Inflammatory macrophage treated with lipopolysaccharide for 4 hours (primary cell): ENCODE measurements at places on chromosomes 6 and 20.
A peak's percentile ranks its signal among the peaks of the same experiment; 100 is the strongest.

GRCh38 chr6:155380666-155381332 lies 66.5 kb upstream of the TFB1M start:
- no peak for DNase-seq

DNA sequence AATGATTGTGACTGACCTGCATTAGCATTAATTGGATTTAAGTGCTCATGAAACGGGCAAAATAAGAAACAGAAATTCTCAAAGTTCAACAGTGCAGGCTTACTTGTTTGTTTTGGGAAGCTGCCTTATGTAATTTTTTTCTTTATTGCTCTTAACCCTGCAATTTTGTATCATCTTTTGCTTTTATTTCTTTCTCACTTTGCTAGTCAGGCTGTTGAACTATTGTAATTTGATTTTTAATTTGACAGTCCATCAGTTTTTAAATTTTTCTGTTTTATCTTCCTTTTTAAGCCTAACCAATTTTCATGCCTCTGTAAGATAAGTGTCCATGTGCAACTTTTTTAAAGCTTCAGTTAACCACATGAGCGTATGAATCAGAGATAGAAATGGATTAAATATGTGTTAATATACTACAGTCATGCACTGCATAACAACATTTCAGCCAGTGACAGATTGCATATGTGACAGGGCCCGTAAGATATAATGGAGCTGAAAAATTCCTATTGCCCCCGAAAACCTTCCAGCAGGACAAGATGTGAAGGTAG lies 44.6 kb downstream of the PEX7 start:
- DNase-seq = no peak

DNA sequence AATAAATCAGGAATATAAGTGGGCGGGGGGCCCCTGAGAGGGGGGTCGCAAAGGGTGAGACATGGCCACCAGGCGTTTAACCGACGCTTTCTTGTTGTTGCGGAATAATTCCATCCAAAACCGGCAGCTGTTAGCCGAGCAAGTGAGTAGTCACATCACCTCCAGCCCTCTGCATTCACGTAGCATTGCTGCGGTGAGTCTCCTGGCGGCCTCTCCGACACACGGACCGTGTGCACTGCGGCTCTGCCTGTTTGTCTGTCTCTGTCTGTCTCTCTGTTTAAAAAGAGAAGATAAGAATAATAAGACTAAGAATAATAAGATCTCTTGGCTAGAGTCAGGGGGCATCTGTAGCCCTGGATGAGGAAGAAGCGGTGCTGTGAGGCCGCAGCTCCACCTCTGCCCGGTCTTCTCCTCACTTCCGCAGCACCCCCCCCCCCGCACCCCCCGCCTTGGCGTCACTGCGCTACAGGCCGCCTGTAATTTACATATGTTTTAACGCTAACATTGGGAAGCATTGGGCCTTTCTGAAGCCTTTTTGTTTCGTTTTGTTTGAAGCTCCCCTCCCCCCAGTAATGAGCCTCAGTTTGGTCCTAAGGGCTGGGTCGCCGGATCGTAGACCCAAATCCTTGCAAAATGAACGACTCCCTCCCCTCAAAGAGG lies 993 bp downstream of the STX16 start:
- peak; percentile 95 for DNase-seq

GRCh38 chr6:108874470-108875160 lies 26.4 kb downstream of the ARMC2 start:
- peak; percentile 99 for DNase-seq

DNA sequence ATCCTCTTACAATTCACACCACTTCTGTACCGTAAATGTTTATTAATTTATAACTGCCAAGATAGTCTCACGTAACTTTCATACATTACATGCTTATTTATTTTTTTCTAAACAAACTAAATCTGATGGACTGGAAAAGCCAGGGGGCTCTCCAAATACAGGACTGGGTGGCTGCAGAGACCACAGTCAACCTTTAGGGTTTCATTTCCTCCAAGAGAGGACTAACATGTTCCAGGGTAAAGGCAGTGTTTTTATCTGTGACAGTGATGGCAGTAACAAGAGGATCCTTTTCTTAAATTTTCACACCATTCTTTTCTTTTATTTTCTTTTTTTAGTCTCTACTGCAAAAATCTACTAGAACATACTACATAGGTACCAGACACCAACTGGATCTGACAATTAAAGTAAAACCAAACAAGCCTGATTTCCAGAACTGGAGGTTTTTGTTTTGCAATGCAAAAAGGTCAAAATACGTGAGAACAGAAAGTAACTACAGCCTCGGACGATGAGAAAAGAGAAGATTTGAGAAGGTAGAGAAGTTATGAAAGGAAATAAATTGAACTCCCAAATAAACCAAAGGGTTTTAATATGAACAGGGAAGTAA lies 1.2 kb downstream of the LMBRD1 start:
- DNase-seq = peak; percentile 22

GRCh38 chr20:36372666-36373065 lies 66.5 kb downstream of the DLGAP4 start:
- DNase-seq = no peak

DNA sequence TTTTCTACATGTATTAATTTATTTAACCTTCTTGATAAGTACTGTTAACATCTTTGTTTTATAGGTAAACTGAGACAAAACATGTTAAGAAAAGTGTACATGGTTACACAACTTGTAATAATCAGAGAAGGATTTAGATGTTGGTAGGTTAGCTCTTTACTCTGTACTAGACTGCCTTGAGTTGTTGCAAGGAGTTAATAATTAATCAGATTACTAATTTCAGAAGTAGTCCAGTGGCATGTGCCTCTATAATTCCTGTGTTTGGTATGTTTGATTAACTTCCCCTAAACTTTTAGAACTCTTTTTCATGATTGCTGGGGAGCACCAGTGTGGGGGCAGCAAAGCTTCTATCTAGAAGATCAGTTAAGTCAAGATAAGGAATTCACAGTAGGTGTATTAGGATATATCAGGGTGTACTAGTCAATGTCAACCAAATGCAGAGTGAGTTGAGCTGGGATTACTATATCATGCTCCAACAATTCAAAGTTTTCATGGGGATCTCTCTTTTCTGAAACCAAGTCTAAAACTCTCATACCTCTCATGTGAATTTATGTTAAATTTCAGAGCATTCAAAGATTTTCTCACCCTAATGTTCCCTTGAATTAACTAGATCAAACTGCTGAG lies 129.7 kb upstream of the AHI1 start:
- DNase-seq = no peak

DNA sequence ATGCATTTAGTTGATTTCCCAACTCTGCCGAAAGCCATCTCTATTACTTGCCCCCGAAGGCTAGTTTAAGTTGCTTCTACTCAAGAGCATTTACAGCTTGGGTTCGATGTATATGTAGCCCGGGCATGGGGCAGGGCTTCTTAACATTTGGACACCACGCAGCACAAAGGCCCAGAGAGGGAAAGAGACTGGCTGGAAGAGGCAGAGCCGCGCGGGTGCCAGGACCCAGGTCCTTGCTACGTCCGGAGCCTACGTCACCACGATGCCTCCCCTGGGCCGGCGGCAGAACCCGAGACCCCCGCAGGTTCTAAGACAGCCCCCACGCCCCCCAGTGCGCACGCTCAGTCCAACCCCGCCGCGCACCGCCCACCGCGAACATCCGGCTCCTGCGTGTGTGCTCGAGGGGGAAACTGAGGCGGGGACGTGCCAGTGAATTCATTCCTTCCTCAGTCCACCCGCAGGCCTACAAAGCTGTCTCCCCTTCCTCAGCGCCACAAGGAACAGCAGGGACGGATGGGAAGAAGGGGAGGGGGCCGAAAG lies 367 bp upstream of the PCIF1 start:
- peak; percentile 22 for DNase-seq

GRCh38 chr6:56025795-56026194 lies 150.4 kb upstream of the BMP5 start:
- DNase-seq = no peak
